ENCODE measurements at places on chromosomes 1 and 21.

DNA sequence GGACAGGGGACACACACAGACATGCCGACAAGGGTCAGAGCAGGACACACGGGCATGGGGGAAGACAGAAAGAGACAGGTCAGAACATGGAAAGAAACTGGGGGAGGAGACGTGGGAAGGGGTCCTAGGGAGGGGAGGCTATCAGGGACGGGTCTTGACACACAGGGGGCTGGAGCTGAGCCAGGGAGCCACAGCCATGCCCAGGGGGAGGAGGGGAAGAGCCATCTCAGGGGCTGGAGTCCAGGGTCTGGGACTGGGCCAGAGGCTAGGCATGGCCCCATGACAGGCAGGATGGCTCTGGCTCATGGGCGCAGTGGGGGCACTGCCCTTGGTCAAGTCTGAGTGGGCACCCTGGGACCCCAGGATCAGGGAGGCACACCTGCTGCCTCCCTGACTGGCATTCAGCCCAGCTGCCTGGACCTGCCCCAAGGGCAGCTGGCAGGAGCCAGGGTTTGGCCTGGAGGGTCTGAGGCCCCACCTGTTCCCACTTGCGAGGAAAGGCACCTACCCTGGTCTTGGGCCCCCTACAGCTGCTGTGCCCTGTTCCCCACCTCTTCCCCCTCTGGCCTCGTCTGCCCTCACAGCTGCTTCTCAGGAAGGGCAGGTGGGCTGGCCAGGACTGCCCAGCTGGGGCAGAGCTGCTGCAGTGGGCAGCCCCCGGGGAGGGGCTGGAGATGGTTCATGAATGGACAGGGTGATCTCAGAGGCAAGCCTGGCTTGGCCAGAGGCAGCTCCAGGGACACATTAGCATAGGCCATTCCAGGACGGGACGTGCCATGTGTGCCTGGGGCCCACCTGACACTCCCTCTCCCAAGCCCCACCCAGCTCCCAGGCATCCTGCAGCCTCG is 42.9 kb downstream of the HSPG2 start:
- no peak for DNase-seq

GRCh38 chr1:40699787-40700186 is 8.3 kb downstream of the NFYC start:
- DNase-seq, result no peak

- peak; percentile 75 for DNase-seq
Observed at GRCh38 chr1:177948336-177948972, 21.4 kb downstream of the SEC16B start.

DNA sequence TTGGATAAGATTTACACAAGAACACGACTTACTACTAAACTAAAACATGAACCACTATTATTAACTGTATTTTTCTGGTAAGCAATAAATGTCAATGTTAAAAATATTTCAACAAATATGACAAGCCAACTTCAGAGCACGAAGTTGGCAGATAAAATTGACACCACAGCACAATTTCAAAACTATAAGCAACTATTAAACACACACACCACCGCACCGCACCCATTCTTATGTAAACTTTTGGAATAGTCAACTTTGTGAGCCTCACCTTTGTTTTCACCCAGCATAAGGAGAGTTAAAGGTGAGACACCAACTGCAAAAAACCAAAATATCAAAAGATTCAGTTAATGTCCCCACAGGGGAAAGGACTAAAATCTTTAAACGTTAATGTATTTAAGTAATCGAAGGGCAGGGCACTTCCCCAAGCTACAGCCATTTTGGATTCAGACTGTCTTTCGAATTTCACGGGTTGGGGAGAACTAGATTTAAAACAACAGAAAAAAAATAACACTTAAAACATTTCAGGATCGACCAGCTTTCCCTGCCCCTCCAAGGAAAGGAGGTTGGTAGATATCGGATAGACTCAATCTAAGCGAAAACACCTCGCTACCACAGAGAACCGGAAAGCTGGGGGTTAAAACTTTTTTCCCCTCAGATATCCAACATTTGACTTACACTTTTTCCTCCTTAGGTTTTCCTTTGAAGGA is 872 bp downstream of the GPBP1L1 start:
- peak; percentile 55 for DNase-seq

- no peak for DNase-seq
Observed at GRCh38 chr1:62753031-62753965, 30.6 kb upstream of the ATG4C start.

DNA sequence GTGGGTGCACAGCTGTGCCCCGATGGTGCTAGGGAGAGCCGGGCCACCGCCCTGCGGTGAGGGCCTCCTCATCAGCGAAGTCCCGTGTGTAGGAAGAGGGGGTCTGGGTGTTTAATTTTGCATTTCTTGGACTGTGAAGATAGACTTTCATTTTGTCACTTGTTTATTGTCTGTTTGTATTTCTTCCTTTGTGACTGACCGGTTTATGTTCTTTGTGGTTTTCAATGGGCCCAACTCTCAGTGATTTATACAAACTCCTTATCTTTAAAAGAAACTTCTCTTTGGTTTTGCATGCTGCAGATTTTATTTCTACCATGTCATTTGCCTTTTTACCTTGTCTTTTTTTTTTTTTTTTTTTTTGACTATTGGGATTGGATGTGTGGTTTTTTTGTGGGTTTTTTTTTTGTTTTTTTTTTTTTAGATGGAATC is 65.1 kb downstream of the COL18A1 start:
- DNase-seq, result no peak

DNA sequence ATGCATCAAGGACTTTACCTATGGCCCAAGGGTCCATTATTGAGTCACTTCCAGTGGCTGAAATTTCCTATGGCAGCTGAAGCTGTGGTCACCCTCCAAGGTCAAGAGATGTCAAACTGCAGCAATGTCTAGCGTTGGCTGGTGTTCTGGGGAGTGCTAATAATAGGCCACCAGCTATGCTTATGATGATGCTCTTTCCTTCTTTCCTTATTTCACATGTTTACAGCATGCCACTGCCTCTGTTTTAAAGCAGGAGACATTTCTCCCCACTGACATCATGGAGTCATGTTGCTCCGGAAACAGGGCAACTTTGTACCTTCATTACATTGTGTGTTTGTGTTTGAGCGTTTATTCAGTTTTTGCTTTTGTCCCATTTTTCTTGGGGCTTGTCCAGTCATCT is 62.6 kb upstream of the CYYR1 start:
- DNase-seq, result no peak

DNA sequence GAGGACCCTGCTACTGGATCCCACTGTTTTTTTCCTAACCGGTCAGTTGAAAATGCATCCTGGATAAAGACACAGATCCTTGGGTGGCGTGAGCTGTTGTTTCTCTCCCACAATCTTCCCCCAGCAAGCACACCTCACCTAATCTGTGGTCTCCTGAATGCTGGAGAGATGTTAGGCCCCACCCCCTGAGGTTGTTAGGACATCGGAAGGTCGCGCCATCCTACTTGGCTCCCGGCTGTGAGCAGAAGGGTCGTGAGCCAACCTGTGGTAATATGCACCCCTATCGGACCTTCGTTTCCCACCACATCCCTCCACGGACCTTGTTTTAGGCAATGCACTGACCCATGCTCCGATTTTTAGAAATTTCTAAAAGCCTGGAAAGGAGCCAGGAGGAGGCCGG is 89.9 kb upstream of the IPO9 start:
- DNase-seq, result no peak

DNA sequence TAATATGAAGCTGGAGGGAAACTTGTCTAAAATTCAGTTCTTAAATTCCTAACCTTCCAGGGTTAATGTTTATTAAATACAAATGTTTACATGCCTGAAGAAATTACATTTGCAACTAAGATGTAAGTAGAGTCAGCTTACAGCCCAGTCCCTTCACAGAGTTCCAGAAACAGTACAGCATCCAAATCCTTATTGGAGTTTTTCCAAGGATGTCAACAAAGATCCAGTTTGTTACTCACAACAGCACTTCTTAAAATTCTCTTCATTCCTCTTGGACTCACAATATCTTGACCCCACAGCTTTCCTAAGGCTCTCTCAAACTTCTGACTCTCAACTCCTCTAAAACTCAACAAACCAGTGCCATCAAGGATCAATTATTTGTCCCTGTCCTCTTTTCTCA is 50.1 kb upstream of the RWDD3 start:
- no peak for DNase-seq

DNA sequence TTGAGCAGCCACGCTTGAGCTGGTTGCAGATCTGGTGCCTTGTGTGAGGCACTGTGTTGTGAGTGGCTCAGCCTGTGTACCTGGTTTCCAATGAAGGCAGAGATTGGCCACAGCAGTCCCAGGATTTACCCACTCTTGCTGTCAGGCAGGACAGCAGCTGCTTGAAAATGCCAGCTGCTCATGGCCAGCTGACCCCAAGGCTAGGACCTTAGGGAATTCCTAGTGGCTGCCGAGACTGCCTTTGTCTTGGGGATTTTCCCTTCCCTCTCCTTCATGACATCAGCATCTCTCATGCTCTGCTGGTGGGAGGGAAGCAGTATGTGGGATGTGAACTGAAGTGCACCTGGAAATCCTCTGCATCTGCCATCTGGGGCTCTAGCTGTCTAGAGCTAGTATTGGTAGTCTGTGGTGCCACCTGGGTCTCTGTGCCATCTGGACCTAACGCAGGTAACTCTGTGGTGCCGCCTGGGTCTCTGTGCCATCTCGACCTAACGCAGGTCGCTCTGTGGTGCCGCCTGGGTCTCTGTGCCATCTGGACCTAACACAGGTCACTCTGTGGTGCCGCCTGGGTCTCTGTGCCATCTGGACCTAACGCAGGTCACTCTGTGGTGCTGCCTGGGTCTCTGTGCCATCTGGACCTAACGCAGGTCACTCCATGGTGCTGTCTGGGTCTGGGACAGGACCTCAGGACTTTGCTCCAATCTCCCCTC is 3.8 kb upstream of the LRRC47 start:
- no peak for DNase-seq

- DNase-seq, result no peak
Observed at GRCh38 chr1:111691886-111692285, 47.3 kb downstream of the INKA2 start.

DNA sequence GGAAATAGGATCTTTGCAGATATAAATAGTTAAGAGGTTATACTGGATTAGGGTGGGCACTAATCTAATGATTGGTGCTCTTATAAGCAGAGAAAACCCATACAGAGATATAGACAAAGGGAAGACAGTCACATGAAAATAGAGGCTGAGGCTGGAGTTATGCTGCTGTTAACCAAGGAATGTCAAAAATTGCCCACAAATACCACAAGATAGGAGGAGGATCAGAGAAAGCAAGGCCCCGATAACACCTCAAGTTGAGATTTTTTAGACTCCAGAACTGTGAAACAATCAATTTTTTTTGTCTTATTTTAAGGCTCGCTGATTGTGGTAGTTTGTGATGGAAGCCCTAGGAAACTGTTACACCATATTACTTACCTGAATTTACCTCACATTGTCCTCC is 513.2 kb downstream of the COL11A1 start:
- DNase-seq, result no peak

- no peak for DNase-seq
Observed at GRCh38 chr21:31425138-31425537, 81.1 kb upstream of the TIAM1 start.

GRCh38 chr1:68908316-68908715 is 411.4 kb upstream of the DEPDC1 start:
- no peak for DNase-seq

DNA sequence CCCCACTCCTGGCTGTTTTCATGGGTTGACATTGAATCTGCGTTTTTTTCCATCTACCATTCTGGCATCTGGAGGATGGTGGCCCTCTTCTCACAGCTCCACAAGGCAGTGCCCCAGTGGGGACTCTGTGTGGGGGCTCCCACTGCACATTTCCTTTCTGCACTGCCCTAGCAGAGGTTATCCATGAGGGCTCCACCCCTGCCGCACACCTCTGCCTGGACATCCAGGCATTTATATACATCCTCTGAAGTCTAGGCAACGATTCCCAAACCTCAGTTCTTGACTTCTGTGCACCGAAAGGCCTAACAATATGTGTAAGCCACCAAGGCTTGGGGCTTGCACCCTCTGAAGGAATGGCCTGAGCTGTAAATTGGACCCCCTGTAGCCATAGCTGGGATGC is 147.9 kb upstream of the FMN2 start:
- no peak for DNase-seq

GRCh38 chr1:205247130-205247921 is 19.6 kb downstream of the TMCC2 start:
- DNase-seq, result no peak

DNA sequence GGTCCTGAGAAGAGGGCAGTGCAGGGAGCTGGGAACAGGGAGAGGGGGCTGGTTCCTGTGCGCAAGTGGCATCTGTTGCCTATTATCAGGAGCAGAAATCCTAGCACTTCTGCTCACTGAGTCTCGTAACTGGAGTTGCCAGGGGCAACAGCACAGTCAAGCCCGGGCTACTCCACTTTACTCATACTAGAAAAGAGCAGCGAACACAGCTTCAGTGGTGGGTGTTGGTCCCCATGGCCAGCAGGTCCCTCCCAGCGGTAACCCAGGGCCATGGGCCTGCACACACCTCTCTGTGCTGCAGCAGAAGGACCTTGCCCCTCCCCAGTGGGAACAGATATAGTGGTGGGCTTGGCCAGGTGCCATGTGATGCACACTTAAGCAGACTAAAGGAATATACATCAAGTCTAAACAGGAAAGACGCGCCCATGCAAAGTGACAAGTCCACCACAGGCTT is 8.5 kb downstream of the PYCR2 start:
- DNase-seq, result no peak

DNA sequence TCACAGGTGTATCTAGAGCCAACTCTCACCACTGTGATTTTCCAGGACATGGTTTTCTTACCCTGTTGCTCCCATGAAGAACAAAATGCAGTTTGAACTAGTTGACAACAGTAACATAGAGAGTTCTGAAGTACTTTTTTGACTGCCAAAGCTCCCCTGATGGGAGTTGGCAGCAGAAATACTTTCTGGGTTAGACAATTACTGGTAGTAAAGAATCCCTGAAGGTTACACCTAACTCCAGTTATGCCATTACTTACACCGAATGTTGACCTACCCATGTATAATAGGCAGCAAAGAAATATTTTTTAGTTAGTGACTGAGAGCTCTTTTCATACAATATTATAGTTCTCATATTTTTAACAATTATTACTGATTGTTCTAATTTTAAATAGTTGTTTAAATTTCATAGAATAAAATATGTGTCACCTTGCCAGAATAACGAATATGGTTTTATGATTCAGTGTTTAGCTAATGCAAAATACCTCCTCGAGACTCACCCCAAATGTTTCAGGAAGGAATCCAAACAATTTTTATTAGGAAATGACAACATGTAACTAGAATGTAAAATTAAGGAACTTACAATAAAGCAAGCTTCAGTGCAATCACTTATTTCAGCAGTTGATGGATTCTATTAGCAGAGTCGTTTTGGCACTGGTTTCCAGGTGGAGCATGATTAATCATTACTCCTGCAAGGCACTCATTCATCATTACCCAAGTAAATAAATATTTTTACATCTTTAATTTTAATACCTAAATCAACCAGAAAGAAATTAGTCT is 237.6 kb downstream of the MRPL39 start:
- DNase-seq, result no peak

- no peak for DNase-seq
Observed at GRCh38 chr1:49183489-49183888, 406.8 kb upstream of the BEND5 start.

DNA sequence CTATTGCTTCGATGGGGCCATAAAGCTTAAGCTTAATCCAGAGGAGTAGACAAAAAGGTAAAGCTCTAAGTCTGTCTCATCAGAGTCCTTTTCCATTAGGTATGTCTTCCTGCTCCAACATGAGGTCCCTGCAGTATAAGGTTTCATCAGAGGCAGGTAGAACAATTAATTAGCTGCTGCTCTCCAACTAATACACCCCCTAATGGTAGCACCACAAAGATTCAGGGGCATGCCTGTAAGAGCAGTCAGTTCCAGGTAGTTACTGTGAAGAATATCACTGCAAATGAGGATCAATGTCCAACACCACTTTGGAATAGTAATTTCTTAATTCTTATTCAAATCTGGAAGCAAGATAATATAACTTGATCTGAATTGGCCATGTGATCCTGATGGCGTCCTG is 160.3 kb upstream of the ESRRG start:
- DNase-seq, result no peak
